NCI-H748 treated with DMSO at 0.1 percent for 48 hours (cell line): ENCODE measurements at places on chromosomes 4 and X.

- DNase-seq: no peak
Measured at GRCh38 chrX:151984328-151984727, 9.9 kb upstream of the GABRE start.

DNA sequence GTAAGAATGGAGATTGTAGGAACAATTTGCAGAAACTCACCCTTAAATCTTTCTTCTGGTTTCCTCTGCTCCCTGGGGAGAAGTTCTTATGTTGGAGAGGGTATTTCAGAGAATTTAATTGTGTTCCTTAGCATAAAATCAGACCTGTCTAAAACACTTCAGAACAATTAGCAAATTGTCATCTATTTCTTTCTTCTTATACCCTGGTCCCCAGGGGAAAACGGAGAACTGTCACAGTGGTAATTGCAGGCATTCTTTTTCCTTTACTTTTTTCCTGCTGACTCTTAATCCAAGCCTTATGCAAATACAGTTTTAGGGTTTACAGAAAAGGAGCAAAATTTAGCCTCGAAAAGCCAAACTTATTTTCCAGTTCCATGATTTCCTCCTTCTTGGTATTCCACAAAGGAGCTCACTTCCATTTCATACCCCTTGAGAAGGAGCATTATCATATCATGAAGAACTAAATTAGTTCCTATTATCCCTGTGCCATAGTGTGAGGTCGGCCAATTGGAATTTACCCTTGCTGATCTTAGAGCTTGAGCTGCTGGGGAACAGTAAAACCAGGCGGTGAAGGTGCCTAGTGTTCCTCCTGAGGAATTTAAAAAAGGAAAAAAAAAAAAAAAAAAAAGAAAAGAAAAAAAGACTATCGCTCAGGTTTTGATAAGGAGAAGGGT is 173.8 kb downstream of the IL15 start:
- no peak for DNase-seq

DNA sequence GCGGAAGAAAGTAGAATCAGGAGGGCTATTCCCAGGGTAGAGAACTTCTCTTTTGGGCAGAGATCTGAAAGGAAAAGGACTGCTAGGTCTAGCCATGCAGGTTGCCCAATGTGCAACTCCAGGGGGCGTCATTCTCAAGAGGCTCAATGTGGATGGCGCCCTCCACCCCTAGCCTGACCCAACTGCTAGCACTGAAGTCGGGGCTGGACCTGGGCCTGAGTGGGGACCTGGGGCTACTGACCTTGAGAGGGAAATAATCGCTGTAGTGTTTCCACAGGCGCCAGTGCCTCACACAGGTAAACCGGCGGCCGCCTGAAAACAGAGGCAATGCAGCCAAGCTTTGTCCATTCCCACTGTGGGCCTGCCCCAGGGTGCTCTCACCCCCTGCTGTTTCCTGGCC is 6.1 kb downstream of the AWAT2 start:
- no peak for DNase-seq

DNA sequence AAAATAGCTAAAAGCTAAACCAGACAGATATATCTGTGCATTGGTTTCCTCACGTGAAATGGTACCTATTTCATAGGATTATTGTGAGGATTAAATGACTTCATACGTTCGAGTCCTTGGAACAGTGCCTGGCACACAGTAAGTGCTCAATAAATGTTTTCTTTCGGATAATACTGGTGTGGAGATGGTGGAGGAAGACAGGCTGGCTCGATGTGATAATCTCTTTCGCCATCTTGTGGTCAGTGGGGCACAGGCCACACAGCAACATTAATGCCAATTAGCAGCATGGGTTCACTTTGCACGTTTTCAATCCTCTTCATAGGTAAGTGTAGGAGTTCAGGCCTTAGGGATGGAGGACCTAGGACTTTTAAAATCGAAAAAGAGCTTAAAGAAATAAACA is 9.3 kb downstream of the PAGE4 start:
- DNase-seq: peak; percentile 11

GRCh38 chr4:23818097-23818885 is 71.6 kb downstream of the PPARGC1A start:
- peak; percentile 83 for DNase-seq

DNA sequence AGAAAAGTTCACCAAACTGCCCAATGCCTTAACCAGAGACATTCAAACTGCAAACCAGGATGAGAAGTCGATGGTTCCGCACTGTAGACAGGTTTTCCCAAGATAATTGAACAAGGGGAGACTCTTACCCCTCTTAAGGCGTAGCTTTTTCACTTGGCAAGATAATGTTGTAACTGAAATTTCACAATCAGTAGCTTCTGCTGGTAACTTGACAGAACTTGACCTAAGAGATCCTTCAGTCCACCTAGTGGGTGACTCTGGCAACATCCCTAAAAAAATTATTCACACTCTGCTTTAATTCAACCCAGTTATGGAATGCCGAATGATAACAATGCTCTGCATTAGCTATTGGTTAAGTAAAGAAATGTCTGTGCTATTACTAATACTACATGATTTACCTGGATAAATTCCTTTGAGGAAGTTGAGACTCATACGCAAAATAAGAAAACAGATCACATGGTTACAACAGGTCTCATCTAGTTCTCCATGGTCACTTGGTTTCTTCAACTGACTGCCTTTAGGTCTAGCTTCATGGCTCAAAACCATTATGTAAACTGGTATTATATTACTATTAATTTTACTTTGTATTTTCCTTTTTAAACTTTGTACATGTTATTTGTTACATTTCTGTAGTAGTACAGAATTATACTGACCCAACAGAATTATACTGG is 9.1 kb downstream of the ELF2 start:
- DNase-seq: no peak

DNA sequence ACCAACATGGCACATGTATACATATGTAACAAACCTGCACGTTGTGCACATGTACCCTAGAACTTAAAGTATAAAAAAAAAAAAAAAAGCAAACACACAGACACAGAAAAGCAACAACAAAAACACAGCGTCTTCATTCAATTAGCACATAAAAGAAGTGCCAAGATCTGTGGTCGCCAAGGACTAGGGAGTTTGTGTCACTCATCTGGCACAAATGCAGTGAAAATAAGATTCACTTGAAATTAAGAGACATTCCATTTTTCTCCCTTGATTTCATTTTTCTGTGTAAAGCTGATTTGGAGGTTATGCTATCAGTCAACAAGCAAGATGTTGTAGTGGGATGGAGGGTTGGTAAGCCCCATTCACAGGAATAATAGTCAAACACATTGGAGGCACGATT is 115.3 kb downstream of the FAT4 start:
- no peak for DNase-seq

- DNase-seq: no peak
Measured at GRCh38 chrX:87392369-87392768, 125.2 kb upstream of the KLHL4 start.

GRCh38 chrX:100299559-100299958 is 110.5 kb downstream of the PCDH19 start:
- DNase-seq: no peak

GRCh38 chr4:1245481-1246051 is 3.4 kb downstream of the CTBP1 start:
- no peak for DNase-seq
